ENCODE measurements at places on chromosomes 2 and 18.

DNA sequence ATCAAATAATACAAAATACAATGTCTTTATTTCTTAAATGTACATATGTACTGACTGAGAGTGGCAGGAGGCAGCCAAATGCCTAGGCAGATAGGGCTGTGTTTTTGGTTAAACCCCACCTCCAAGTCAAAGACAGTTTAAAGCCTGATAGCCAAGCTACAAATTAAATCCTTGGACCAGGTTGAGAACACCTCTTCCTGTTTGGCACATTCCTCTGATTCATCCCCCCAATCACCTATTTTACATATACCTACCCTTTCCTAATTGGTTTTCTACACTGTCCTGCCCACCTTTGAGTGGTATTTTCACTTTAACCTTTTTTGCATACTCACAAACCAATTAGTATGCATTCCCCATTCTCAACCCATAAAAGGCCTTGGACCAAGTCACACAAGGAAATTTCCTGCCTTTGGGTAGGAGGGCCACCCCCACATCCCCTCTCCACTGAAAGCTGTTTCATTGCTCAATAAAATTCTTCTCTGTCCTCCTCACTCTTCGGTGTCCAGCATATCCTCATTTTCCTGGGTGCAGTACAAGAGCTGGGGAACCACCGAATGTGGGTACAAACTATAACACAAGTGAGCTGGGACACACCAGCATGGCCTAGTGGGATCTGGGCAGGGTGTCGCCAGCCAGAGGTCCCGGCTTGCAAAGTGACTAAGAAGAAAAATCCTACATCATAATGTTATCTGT, 149.1 kb downstream of the UBE2E3 start:
- DNase-seq, result no peak

DNA sequence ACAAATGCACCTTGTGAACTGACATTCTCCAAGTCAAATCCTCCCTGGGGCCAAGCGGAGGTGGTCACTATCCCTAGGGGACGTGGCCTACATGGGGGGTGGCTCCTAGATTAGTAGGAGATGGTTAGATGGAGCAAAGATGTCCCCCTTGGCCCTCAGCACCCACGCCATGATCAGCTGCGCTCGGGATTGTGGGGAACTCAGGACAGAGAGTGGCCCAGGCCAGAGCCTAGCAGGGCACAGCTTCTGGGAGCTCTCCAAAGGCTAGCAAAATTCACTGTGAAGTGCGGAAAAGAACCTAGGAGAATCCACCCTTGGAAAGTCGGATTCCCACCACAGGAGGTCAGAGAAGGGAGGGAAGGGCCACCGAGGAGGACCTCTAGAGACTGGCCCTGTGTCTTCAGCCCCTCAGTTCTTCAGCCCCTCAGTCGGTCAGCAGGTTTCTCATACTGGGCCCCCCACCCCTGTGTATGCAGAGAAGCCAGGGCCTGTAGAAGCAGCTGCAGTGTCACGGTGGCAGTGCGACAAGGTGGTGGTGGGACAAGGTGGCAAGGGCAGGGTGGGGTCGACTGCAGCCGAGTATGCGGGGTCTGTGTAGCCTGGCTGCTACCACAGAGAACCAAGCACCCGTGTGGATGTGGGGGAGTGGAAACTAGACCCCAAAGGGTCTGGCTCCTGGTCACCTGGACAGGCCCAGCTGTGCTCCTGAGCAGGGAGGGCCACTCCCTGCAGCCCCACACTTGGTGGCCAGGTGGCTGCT, 18.4 kb downstream of the GPR55 start:
- DNase-seq, result no peak

DNA sequence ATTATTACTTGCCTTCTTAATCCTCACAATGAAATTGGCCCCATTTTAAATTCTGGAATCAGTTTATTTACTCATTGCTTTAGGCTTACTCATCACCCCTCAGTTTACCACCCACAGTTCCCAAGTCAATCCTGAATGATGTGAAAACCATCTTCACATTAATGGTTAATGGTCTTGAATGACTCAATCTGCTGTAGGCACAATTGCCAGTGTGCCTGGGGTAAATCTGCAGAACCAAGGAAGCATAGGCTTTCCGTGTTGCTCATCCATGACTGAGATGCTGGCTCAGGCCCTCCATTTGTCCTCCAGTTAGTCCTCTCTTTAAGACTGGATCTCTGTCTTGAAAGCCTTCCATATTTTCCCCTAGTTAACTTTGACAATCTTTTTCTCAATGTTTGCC, 164.5 kb downstream of the PMAIP1 start:
- DNase-seq, result no peak

- peak; percentile 79 for DNase-seq
Observed at GRCh38 chr2:36770542-36771287, 74.2 kb downstream of the VIT start.

- peak; percentile 57 for DNase-seq
Observed at GRCh38 chr2:106165561-106165960, 28.5 kb downstream of the UXS1 start.

DNA sequence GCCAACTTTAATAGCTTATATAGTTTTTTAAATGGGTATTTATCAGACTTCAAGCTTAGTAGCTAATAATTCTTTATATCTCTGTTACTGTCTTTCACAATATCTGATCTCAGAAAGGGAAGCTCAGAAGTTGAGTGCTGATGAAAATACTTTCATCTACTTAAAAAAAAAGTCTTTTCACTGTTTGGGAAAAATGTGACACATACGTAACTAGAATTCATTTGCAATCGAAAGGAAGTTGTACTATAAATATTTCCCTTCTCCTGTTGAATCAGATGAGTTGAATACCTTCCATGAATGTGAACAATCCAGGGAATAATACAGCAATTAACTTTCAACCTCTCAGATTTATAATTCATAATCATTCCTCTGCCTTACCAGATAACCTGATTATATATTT, 811 bp upstream of the SCG2 start:
- DNase-seq, result no peak

DNA sequence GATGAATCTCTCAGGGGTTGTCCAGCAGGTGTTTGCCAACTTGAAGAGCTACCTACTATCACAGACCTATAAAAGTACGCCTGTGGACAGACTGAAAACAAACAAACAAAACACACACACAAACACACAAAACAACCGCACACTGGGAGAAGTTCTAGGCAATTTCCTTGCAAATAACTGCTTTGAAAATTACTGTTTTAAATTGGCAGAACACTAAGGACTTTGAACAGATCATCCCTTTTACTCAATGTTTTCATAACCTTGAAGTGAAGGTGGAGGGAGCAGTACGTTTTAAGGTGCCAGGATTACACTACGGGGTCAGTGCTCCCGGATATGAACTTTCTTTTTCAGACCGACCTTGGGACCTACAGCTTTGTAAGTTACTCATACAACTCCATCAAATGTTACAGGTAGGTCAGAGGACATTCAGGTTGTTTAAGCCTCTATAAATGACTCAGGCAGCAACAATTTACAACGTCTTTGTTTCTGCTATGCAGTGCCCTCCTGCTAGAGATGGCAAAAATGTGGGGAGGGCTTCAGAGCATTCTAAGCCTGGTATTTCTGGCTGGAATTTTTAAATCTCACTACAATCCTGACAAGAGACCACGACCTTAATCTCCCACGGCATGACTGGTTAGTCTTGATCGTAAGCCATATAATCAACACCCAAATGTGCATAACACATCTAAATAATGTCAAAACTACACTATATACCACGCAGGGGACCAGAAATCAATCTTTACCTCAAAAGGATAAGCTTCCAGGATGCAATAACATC, 1.4 kb upstream of the SLC20A1 start:
- DNase-seq, result no peak

- DNase-seq, result no peak
Observed at GRCh38 chr2:51231071-51231470, 199.1 kb upstream of the NRXN1 start.

- peak; percentile 76 for DNase-seq
Observed at GRCh38 chr2:235551965-235552364, 58.1 kb downstream of the AGAP1 start.

DNA sequence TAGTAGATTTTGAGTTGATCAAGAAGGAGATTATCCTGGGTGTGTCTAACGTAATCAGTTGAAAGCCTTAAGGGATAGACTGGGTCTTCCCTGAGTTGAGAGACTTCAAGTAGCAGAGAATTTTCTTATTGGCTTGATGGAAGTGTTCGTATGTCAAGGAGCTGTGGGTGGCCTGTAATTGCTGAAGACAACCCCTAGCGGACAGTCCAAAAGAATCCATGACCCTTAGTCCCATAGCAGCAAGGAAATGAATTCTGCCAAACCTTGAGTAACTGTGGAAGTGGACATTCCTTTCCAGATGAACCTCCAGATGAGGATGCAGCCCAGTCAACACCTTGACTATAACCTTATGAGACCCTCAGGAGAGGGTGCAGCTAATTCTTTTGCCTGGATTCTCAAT, 786.3 kb downstream of the SOCS6 start:
- no peak for DNase-seq

DNA sequence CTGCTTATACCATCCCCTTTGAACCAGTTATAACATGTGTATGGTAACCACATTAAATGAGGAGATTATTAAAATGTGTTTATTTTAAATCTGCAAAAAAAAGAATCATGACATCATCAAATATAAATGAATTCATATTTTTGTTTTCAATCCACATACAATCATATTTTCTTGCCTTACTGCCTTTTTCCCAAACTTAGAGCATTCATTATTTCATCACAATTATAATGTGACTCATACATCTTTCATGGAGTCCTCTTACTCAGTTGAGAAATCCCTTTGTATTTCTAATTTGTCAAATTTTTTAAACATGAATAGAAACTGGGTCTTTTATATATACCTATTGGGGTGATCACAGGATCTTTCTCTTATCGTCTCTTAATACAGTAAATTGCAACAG, 909.6 kb downstream of the DSC3 start:
- no peak for DNase-seq

DNA sequence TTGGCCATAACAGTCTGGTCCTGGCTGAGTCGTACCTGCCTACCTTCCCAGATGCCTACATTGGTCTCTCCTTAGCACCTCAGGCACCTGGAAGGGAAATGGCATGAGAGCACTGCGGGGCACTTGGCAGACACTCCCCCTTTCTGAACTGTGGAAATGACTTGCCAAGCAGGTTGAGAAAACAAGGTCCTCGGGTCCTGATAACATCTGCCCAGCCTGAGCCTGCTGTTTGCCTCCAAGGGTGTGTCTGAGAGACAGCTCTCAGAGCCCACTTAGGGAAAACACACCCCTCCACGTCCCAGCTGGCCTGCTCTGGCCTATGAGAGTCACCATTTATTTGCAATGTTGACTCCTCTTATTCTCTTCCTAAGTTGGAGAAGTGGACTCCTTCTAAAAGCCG, 10.5 kb downstream of the FAM110C start:
- no peak for DNase-seq

Data from NB4 (cell line).